Activated CD8-positive, alpha-beta T cell treated with anti-CD3 and anti-CD28 coated beads, Interleukin-2, amount 10 ng/mL, durations not matched to agents 7 days and 5 days (primary cell): ENCODE measurements at places on chromosomes 4 and X. TPM values are rescaled to one million over a fixed set of nuclear protein-coding genes. Genes with fewer than 3 reads are reported as not detected.

The GPRASP1 gene
- 1.3 TPM for total RNA-seq

The DUX4 gene
- not detected for total RNA-seq

The ARMCX1 gene
- total RNA-seq, result not detected

DNA sequence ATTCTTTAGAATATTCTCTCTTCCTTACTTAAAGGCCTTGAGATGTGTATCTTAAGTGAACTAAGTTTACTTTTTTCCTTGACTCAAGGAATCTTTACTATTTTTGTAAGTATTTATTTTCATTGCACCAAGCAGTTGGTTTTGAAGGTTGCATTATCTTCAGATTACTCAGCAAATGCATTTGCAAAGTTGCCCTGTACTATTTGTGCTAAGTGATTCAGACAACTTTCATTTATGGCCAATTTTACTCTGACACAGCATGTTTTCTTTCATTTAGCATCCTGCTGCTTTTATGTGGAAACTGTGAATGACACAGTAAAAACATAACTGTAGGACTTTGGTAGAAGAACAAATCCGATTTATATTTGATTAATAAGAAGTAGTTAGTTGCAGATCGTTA, 191.0 kb downstream of the CCSER1 start:
- no peaks in the 10 kb centered on the region for H3K36me3 ChIP-seq
- DNase-seq, result no peak
- H3K4me1 ChIP-seq, result no peaks in the 10 kb centered on the region
- H3K27ac ChIP-seq, result no peak overlapping the region

The PTCHD1 gene
- not detected for total RNA-seq

- no peaks in the 10 kb centered on the region for H3K36me3 ChIP-seq
- no peak overlapping the region for H3K4me3 ChIP-seq
- no peak for DNase-seq
- no peak overlapping the region for H3K27ac ChIP-seq
Observed at GRCh38 chr4:75180217-75180616, 247.3 kb downstream of the PARM1 start.

The CPZ gene
- total RNA-seq, result 0.21 TPM

GRCh38 chr4:186790630-186791029, 67.0 kb upstream of the FAT1 start:
- DNase-seq, result no peak
- no peak overlapping the region for H3K27ac ChIP-seq
- H3K27me3 ChIP-seq, result no peaks in the 10 kb centered on the region
- H3K4me1 ChIP-seq, result no peaks in the 10 kb centered on the region

The N4BP2 gene
- 25.1 TPM for total RNA-seq

- H3K4me3 ChIP-seq, result no peak overlapping the region
- H3K36me3 ChIP-seq, result no peaks in the 10 kb centered on the region
Observed at GRCh38 chr4:13371048-13371447, 113.1 kb downstream of the RAB28 start.

The TLR10 gene
- total RNA-seq, result not detected

DNA sequence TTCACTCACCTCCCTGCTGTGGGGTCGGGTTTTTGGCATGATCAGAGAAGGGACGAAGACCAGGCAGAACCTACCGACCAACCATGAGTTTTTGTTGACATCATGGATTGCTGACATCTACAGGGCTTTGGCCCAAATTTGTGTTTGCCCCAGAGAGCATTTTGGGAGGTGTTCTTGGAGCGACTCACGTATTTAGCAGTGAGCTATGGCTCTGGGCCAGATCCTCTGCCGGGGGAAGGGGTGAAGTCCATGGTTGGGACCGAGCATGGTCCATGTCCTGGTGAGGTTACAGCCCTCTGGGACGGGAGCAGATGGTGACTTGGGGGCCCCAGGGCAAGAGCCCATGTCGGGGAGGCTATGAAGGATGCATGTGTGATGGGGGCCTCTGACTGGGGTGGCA, 17.4 kb downstream of the SORCS2 start:
- no peak for DNase-seq
- no peaks in the 10 kb centered on the region for H3K4me1 ChIP-seq
- H3K36me3 ChIP-seq, result no peaks in the 10 kb centered on the region
- no peak overlapping the region for H3K4me3 ChIP-seq
- no peak overlapping the region for H3K27ac ChIP-seq

The DGKK gene
- total RNA-seq, result not detected

The DCAF12L2 gene
- total RNA-seq, result not detected

DNA sequence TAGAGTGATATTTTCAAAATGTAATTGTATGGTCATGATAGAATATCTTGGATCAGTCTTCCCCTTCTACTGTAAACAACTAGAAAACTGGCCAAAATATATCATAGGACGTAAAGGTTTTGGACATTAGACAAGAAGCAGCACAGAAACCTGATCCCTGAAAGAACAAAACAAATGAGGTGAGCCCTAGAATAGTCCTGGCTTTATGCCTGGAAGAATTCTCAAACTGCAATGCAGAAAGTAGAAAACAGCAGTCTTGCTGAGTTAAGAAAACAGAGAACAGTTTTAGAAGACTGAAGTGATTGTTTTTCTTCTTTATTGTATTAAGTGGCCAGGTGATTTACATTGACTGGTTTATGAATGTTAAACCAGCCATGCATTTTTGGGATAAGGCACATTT, 19.5 kb downstream of the NSUN7 start:
- no peak for DNase-seq
- no peak overlapping the region for H3K27ac ChIP-seq
- H3K27me3 ChIP-seq, result peaks cover 22% of the 10 kb centered on the region
- no peak overlapping the region for H3K4me3 ChIP-seq

DNA sequence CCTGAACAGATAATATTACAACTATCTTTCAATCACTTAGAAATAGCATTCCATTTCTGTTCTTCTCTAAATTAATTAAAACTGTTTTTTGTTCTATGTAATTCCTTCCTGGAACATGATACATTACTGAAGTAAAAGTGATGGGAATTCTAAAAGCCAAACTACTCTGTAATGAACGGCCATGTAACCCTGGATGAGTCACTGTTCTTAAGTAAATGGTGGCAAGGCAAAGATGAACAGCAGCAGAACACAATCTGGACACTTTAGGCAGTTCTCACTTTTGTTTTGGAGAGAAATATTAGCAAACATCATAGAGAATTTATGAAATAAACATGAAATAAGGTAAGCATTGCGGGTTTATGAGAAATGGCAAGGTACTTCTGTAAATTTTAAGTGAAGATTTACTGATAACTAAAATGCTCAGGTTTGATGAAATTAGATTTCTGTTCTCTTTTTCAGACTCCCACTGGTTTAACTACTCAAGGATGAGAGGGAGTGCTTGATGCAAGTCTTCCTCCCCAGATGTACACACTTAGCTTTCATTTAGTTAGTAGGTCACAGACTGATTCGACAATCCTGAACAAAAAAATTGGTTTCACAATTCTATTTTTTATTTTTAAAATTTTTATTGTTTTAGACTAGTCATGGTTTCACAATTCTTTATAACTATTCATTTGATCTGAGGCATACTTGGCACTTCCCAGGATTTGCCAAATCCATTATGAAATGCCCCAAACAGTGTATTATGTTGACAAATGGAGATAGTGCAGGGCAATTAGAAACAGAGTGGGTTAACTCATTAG, 964 bp upstream of the GPR82 start:
- H3K4me3 ChIP-seq, result no peak overlapping the region
- DNase-seq, result no peak
- peaks cover 54% of the 10 kb centered on the region for H3K4me1 ChIP-seq

DNA sequence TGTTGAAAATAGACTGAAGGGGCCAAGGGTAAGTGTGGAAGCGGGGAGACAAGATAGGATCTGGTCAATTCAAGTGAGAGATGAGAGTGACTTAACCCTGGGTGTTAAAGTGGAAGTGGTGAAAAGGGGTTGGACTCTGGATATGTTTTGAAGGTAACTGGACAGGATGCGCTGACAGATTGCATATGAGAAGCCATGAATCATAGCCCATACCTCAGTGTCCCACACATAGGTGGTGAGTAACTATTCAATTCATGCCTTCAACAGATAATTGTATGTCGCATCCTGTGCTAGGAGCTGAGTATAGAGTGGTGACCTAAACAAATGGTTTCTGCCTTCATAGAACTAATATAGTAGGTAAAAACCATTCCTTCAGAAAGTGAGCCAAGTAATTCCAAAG, 76.7 kb downstream of the KLHL34 start:
- no peak overlapping the region for H3K4me3 ChIP-seq
- H3K36me3 ChIP-seq, result peaks cover 7% of the 10 kb centered on the region
- H3K27ac ChIP-seq, result no peak overlapping the region
- H3K27me3 ChIP-seq, result no peaks in the 10 kb centered on the region

The LETM1 gene
- total RNA-seq, result 58.9 TPM

The ZNF330 gene
- 42.7 TPM for total RNA-seq

The MAP7D2 gene
- total RNA-seq, result 0.21 TPM

The CT45A2 gene
- not detected for total RNA-seq
